ENCODE measurements at places on chromosomes 13 and 19. TPM values are rescaled to one million over a fixed set of nuclear protein-coding genes. Genes with fewer than 3 reads are reported as not detected.

The LMTK3 gene
- total RNA-seq = 0.70 TPM

The VAV1 gene
- total RNA-seq = 2.8 TPM

The YJEFN3 gene
- 5.8 TPM for total RNA-seq

The RASA3 gene
- total RNA-seq = 11.2 TPM

The FGF21 gene
- not detected for total RNA-seq

The PSG3 gene
- total RNA-seq = not detected

The S1PR5 gene
- total RNA-seq = 0.13 TPM

The KASH5 gene
- not detected for total RNA-seq

The PLPP2 gene
- total RNA-seq = 0.56 TPM

DNA sequence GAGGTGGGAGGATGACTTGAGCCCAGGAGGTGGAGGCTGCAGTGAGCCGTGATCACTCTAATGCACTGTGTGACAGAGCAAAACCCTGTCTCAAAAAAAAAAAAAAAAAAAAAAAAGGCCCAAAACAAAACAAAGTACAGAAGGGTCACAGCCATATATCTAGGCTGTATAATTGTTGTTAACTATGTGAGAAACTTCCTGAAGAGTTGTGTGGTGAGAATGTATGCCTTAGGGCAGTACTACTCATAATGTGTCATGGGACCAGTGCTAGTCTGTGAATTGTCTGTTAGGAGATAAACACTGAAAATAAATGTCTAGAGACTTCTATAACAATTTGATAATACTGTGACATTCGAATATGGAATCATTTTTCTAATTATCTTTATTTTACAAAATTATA is 43.1 kb downstream of the PAN3 start:
- DNase-seq = no peak

DNA sequence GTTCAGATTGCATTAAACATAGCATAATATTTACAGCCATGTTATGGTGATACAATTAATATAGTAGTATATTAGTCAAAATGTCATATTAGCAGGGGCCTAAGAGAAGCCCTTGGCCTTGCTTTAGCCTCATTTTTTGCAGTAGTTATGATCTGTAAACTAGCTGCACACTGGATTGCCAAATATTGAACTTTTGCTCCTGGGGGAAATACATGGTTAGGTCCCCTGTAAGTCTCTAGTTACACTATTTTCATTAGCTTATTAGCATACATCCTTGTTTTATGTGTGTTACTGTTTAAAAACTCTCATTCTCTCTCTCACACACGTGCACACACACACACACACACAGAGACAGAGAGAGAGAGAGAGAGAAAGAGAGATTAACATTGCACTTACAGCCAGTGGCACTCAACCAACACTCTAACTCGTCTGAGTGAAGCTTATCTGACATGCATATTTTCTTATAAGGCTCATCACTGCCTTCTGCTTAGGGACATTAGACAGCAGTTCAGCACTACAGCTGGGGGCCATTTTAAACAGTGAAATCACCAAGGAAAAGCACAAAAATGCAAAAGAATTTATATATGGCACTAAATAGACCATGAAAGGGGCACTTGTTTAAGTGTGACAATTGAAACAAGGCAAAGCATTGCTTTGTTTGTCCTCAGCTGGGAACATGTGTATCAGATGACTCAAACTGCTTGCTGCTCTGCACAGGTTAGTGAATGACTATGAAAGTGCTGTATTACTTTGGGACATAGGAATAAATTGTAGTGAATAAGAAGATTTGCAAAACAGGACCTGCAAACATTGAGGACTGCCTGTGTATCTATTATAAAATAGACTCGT is 278.7 kb downstream of the GPC6 start:
- no peak for DNase-seq

GRCh38 chr19:51691074-51691583 is 2.0 kb upstream of the SPACA6 start:
- DNase-seq = no peak

- DNase-seq = no peak
Measured at GRCh38 chr19:35429698-35430408, 18.2 kb upstream of the FFAR2 start.

DNA sequence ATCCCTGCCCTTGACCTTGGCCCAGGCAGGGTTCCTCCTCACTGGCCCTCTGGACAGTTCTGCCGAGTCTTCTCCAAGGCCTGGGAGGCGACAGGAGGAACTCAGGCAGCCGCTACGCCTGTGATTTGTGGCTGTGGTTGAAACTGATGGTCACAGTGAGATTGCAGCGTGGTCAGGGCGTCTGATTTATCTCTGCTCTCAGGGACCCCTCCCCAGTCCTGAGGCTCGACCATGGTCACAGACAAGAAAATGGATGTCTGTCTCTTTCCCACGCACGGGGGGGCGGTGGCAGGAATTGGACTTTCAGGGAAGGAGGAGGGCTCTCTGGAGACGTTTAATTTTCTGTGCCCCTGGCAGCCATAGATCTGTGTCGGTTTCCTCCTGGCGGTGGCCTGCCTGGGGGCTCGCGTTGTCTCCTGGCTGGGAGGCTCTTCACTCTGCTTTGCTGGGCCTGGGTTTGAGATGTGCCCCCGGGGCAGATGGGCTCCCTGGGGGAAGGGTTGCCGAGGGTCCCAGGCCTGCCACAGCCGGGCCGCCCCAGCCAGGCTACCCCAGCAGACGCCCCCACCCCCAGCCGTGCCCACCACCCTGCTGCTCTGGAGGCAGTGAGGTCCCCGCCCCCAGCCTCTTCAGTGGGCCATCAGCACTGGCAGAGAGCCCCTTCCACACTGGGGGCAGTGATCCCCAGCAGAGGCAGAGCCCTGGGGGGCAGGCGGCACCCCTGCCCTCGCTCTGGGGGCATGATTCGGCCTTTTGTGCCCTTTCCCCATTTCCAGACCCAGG is 167.4 kb downstream of the KDM4B start:
- no peak for DNase-seq

GRCh38 chr19:19381007-19381926 is 24.2 kb upstream of the GATAD2A start:
- no peak for DNase-seq

DNA sequence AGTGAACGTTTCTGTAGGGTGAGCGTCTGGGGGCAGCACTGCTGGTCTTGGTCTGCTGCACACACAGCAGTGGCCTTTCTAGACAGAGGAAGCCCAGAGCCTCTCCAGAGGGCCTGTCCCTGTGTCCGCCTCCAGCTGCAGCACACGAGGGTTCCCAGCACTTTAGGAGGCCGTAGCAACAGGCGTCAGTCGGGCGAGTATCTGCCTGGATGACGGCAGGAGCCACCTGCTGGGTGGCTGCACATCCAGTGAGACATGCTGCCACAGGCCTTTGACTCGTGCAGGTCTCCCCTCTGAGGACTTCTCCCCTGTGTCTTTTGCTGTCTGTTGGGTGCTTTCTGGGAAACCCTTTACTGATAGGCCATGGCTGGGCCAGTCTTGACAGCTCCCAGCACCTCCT is 22.1 kb downstream of the AP2A1 start:
- no peak for DNase-seq

GRCh38 chr13:36207672-36208071 is 6.7 kb downstream of the SOHLH2 start:
- no peak for DNase-seq

- no peak for DNase-seq
Measured at GRCh38 chr19:28436320-28436719, 776.6 kb downstream of the UQCRFS1 start.

DNA sequence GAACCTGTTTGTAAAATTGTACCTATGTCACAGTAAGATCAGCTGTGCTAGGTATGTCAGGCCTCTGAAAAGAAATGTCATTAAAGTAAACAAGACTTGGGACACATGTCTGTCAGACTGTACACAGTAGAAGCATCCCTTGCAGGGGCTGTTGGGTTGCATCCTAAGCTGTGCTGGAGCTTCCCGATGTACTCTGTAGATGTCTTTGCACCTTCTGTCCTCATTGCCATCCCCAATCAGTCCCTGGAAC is 48.7 kb upstream of the GPR183 start:
- DNase-seq = no peak

GRCh38 chr19:55118401-55118991 is 1.1 kb upstream of the PPP1R12C start:
- peak; percentile 76 for DNase-seq

DNA sequence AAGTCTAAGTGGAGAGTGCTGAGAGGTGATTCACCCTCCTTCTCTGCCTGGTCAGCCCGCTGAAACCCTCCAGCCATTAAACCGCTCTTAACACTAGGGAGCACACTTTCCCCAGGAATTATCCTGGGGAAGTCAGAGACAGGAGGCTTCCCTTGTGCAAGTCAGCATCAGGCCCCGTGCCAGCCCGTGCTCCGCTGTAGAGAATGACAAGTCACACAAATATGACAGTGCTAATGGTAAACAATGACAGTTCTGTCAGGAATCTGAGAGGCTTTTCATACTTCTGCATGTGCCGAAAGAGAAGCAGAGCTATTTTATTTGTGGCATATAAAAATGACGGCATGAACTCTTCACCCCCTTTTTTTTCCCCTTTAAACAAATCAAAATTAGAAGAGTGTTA is 816.9 kb upstream of the SLC10A2 start:
- DNase-seq = peak; percentile 91

GRCh38 chr13:99859178-99860177 is 112.1 kb downstream of the ZIC5 start:
- no peak for DNase-seq

DNA sequence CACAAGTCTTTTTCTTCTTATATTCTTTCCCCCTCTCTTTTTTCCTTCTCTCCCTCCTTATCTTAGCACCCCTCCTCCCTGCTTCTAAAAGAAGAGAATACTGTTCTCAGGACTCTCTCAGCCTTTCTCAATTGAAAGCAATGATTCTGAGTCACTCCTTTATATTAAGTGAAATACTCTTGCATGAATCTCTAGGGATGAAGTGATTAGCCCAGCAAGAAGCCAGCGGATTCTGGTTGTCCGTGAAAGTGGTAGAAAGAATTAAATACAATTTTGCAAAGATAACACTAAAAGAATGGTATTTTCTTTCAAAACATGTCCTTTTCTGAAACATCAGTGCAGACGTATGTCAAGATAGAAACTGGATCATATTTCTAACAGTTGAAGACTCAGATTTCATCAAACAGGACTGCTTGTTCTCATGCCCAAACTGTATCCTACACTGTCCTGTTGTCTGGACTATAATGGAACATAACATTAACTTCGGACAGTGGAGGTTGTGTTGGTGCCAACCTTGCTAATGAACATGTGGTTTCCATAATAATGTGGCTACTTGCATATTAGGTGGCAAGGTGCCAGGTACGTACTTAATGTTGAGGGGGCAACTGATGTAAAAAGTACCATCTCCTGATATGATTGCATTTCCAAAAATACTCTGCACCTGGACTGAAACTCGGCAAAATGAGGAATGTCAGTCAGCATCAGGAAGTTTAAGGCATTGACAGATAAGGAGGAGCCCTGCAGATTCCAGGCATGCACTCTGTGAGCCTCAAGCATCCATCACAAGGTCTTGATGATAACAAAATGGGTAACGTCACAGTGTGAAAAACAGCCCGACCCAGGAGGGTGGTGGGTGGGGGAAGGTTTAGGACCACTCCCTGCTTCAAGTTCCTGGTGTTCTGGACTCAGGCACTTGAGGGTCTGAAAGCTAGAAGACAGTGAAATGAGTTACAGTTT is 357.2 kb downstream of the DLEU7 start:
- DNase-seq = no peak

DNA sequence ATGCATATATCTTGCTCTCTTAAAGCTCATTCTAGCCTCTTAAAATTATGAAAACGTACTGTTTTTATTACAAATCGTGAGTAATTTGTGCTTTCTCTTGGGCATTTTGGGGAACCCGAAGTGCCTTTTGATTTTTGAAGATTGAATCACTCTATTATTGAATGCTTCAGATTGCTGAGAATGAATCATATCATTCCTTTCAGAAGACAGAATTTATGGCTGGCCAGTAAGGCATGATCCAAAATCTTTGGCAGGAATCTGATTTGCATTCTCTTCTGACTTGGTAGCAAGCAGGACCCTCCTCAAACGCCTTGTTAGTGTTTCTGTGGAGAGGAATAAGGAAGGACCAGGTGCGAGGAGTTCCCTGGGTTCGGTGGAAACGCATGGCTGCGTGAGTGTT is 49.5 kb downstream of the STARD13 start:
- no peak for DNase-seq

GRCh38 chr13:30340331-30341250 is 33.2 kb upstream of the KATNAL1 start:
- DNase-seq = peak; percentile 80

GRCh38 chr19:15112385-15112784 is 5.2 kb downstream of the SYDE1 start:
- no peak for DNase-seq

DNA sequence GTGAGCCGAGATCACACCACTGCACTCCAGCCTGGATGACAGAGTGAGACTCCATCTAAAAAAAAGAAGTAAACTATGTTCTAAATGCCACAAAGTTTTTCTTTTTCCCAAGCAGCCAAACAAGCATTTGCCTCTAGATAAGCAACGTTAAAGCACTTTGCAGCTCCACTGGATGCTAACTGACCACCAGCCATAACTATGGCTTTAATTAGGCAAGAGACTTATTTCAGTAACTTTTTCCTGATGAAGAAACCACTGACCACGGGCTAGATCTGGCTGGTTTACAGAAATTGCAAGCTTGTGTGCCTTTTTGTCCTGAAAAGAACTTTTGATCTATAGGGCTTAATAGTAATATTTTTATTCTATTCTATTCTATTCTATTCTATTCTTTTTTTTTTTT is 22.1 kb downstream of the CD70 start:
- no peak for DNase-seq

GRCh38 chr19:51142119-51142518 is at the start of gene SIGLEC7:
TSS of gene SIGLEC7 (plus strand) at chr19:51142301. CDS start at chr19:51142370, 69 bp downstream.
- DNase-seq = peak; percentile 72

GRCh38 chr13:60012488-60012887 is 151.2 kb downstream of the DIAPH3 start:
- DNase-seq = no peak

DNA sequence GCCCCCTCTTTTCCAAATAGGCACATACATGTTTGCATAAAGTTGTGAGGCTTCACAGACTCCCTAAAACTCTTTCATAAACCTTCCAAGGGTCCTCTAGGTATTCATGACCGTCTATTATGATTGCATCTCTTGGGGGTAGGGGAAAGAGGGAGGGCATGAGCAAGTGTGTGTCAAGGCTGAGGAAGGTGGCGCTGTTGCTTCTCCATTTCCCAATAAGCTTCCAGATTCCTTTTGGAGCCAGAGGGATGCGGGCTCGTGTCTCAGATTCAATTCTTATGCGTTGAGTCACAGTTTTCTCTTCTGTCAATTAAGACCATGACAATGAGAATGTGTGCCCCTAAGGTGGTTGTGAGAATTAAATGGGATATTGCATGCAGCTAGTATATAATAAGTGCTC is 51.0 kb upstream of the CYP2A7 start:
- DNase-seq = no peak

GRCh38 chr13:23608701-23609413 is 38.6 kb downstream of the TNFRSF19 start:
- peak; percentile 74 for DNase-seq

GRCh38 chr13:50843257-50844083 is at the start of gene DLEU7:
TSS of gene DLEU7 (minus strand) at chr13:50843692. CDS start at chr13:50843646, 46 bp downstream.
- DNase-seq = peak; percentile 40

Data from Right ventricle myocardium superior (tissue), 1 donor.